ENCODE measurements at places on chromosomes 7 and 10.

- DNase-seq, result no peak
Observed at GRCh38 chr10:103890194-103890658, 27.8 kb downstream of the STN1 start.

- no peak for DNase-seq
Observed at GRCh38 chr10:44161184-44161583, 223.7 kb downstream of the CXCL12 start.

- no peak for DNase-seq
Observed at GRCh38 chr7:133794479-133794878, 332.7 kb upstream of the LRGUK start.

- no peak for DNase-seq
Observed at GRCh38 chr7:33981226-33981625, 75.9 kb downstream of the BMPER start.

GRCh38 chr7:44147026-44147991 is 6.2 kb upstream of the MYL7 start:
- DNase-seq, result no peak

DNA sequence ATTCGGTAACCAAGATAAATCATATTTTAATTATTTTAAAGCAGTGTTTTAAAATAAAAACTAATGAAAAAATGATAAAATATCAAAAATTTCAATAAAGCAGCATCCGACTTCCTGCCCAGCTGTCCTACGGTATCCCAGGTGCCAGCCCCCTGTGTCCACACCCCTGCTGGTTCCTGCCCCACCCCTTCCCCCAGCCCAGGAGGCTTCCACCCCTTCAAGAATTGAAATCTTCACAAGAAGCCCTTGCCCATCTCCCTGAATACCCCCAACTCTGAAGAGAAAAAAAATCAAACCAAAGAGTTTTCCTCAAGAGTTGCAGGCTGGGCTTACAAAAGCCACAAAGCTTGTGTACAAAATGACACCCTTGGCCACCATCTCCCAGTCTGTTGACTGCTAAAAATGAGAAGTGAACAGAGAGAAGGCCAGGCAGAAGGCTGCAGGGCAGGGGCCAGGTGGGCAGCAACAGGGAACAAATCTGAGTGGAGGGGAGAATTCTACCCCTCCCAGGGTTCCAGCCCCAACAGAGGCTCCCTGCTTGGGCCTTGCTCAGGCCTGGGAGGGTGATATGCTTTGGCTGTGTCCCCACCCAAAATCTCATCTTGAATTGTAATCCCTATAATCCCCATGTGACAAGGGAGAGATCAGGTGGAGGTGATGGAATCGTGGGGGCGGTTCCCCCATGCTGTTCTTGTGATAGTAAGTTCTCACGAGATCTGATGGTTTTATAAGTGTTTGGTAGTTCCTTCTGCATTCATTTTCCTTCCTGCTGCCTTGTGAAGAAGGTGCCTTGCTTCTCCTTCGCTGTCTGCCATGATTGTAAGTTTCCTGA is 14.5 kb downstream of the GPRIN2 start:
- DNase-seq, result no peak

- DNase-seq, result peak; percentile 7
Observed at GRCh38 chr7:23184709-23185359, 3.0 kb downstream of the NUP42 start.

GRCh38 chr7:129574487-129574886 is 37.0 kb upstream of the NRF1 start:
- DNase-seq, result no peak

- DNase-seq, result peak; percentile 35
Observed at GRCh38 chr10:132322586-132323048, 9.4 kb upstream of the LRRC27 start.

GRCh38 chr10:14555807-14556206 is 218.9 kb downstream of the FAM107B start:
- DNase-seq, result no peak

- no peak for DNase-seq
Observed at GRCh38 chr7:125857606-125858005, 928.0 kb upstream of the POT1 start.

GRCh38 chr7:12518920-12519681 is 51.4 kb upstream of the SCIN start:
- DNase-seq, result no peak

- DNase-seq, result peak; percentile 36
Observed at GRCh38 chr7:10646194-10646593, 327.5 kb upstream of the PHF14 start.

DNA sequence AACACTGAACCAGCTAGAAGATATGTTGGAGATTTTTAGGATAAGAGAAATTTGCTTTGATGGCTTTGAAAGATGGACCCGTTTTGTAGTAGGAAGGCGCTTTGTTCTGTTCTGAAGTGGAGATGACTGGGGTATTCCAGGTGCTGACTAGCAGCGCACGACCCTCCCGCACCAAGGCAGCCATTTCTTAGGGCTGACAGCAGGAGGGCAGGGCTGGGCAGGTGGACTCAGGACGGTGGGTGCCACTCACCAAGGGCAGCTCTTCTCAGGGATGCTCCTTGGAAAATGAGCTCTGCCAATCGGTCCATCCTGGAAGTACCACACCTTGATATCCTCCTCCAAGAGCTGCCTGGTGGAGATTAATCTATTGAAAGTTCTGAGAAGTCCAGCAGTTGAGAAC is 463.6 kb upstream of the FOXK1 start:
- DNase-seq, result no peak

- no peak for DNase-seq
Observed at GRCh38 chr10:89248990-89249389, 2.6 kb downstream of the LIPA start.

- no peak for DNase-seq
Observed at GRCh38 chr7:51472873-51473272, 156.3 kb upstream of the COBL start.

DNA sequence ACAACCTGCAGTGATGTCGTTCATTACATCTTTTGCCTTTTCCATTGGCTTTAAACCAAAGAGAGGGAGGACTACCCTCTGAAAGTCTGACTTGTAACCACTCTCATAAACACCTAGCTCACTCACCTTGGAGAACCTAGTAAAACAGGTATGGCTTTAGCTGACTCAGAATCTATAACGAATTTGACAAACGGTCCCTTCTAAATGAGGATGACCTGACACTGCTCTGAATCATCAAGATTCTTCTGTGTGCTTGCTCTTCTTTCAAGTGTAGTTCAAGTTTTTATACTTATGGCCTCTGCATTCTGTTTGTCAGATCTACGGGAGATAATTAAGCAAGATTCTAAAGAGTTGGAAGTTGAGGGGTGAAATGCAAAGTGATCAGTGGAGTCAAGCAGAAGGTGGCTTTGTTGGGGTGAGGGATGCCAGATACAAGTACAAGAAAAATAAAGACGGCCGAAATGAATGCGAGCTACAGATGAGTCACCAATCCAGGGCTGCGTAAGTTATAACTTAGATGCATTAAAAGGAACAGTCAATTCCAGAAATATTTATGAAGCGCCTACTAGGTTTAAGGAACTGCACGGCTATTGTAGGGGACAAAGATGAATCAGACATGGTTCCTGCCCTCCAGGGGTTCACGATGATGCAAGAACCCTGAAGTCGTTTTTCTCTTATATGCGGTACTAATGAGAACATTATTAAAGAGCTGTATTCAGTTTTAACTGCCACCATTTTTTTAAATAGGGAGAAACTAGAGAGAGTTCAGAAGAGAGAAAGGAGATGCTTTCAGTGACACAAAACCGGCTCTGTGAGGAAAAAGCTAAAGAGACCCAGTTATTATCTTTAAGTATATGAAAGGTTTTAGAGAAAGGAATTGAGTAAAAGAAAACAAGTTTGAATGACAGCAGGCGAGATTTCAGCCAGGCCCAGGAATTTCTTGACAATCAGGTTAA is 6.5 kb downstream of the HIPK2 start:
- DNase-seq, result peak; percentile 74

DNA sequence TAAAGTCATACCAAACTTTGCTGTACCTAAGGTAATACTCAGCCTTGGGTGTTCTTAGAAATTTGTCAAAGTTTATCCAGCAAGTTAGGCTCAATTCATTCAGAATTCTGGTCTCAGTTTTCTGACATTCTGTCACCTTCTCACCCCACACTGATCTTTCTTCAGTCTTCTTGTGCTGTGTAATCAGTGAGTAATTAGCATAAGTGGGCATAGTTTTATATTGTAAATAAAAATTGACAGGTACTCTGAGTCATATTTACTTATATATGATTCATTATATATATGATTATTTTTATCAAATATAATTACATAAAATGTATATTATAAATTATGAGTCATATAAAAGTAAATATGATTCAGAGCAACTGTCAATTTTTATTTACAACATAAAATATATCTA is 170.9 kb upstream of the MAGI2 start:
- no peak for DNase-seq

GRCh38 chr7:50213622-50214017 is 90.9 kb upstream of the IKZF1 start:
- DNase-seq, result no peak

DNA sequence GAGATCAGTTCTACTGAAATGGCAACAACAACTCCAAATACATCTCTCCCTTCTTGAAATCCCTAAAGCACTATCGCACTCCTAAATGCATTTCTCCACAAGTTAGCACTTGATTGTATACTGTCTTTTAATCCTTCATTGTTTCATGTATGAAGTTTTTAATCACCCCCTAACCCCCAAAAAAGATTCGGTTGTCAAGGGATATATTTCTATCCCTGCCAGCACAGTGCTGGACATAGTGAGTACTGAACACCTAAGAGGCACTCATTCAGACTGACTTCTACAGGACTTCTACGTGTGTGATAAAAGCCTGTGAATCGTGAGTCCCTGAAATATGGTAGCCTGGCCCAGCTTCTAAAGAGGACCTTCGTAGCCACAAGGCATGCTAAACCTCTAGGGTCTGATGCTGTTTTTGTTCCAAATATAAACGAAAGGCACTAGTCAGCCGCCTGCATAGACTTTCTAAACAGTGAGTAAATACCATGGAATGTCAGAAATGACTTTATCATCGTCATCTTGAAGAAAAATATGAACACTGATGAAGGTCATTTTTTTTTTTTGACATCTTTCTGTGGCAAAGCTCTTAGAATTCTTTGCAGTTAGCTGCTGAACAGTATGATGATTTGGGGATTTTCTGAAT is 14.6 kb upstream of the ZSCAN21 start:
- DNase-seq, result no peak

GRCh38 chr10:79418274-79418673 is 27.1 kb downstream of the ZCCHC24 start:
- no peak for DNase-seq

GRCh38 chr10:101492814-101493213 is 95.2 kb downstream of the POLL start:
- DNase-seq, result no peak

DNA sequence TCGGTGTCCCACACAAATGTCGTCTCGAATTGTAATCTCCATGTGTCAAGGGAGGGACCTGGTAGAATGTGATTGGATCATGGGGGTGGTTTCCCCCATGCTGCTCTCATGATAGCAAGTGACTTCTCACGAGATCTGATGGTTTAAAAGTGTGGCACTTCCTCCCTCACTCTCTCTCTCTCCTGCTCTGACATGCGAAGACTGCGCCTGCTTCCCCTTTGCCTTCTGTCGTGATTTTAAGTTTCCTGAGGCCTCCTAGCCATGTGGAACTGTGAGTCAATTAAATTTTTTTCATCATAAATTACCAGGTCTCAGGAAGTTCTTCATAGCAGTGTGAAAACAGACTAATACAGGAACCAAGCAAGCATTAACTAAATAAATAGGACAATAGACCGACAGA is 229.1 kb downstream of the GFRA1 start:
- no peak for DNase-seq

- no peak for DNase-seq
Observed at GRCh38 chr10:80259405-80259871, 30.0 kb downstream of the MAT1A start.

DNA sequence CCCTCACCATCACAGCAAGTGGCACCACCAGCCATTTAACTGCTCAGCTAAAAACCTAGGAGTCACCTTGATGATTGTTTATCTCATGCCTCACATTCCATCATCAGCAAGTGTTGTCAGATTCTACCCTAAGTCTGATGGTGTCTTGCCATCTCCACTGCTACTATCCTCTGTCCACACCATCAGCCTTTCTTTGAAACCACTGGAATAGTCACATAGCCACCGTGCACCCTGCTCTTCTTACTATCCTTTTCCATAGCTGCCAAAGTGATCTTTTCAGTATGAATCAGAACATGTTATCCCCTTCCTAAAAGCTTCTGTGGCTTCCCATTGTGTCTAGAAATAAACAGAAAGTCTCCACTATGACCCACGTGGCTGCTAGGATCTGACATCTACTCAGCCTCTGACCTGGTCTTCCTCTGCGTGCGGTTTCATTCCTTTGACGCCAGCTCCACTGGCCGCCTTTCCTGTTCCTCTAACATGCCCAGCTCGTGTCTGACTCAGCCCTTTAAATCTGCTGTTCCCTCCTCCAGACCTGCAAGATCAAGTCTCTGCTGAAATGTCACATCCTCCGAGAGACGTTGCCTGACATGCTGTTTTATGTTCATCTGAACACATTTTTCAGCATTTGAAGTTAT is 16.5 kb upstream of the CHN2 start:
- peak; percentile 36 for DNase-seq

DNA sequence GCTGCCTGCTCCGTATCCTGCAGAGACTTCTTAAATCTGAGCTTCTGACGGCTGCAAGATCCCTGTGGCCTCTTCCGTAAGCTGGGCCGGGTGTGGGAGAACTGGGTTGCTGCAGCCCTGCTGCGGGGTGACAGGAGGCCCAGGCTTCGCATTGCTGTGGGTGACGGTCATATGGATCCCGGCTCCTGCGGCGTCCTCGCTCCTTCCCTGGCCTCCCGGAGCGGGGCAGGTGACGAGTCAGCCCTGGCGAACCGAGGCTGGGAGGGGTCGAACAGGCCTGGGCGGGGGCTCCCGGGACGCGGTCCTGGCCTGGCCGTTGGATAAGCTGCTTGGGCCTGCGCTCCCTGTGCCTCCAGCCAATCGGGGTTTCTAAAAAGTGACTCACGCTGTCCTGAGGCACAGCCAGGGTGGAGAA is 7.8 kb upstream of the UBE2D1 start:
- no peak for DNase-seq

DNA sequence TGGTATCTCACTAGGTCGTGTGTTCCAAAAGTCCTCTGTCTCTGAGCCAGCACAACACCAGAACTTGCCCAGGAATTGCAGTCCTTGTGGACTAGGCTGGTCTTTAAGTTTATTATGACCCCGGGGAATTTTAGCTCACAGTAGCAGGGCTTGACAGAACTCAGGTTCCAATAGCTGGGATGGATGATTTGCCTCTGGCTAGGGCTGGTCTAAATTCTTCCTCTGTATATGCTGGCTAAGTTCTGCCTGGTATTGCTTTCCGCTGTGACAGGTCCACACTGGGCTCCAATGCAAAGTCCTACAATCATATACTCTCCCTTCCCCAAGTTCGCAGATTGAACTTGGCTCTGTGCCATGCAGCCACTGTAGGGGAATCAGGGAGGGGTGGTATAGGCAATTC is 52.5 kb downstream of the FAS start:
- no peak for DNase-seq

GRCh38 chr7:70693321-70693685 is 438.6 kb upstream of the GALNT17 start:
- no peak for DNase-seq

- DNase-seq, result peak; percentile 49
Observed at GRCh38 chr7:44973610-44974401, 5.0 kb downstream of the MYO1G start.

- DNase-seq, result no peak
Observed at GRCh38 chr10:69728335-69728870, 73.3 kb upstream of the COL13A1 start.

Data from AML-193 (cell line).